Activated T-helper 1 cell treated with anti-CD3 and anti-CD28 coated beads, Interleukin-2, amount 50 U/mL, for 16 hours (primary cell): ENCODE measurements at places on chromosomes 7 and 10.

DNA sequence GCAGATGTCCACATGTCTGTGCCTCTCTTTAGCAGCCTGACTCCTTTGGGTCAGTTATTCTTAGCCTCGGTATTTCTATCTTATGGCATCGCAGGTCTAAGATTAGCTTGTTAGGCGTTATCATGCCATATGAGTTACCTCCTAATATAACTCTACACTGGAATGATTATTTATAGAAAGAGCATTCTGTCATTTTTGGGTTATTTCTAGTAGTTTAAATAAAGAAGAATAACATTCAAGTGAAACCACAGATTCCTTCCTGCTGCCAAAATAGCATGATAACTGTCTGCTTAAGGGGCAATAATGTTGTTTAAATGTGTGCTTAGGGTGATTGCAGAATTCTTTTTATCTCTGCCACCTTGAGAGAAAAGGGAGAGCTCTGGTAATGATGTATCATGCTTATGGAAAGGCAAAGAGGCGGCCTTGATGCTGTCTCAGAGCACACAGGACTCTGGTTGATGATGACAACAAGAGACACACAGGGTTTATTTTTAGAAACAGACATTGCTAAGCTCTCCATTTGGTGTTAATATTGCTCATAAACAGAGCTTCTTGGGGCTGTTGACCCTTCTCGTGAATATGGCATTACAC lies 10.4 kb downstream of the HDAC9 start:
- no peak for DNase-seq

DNA sequence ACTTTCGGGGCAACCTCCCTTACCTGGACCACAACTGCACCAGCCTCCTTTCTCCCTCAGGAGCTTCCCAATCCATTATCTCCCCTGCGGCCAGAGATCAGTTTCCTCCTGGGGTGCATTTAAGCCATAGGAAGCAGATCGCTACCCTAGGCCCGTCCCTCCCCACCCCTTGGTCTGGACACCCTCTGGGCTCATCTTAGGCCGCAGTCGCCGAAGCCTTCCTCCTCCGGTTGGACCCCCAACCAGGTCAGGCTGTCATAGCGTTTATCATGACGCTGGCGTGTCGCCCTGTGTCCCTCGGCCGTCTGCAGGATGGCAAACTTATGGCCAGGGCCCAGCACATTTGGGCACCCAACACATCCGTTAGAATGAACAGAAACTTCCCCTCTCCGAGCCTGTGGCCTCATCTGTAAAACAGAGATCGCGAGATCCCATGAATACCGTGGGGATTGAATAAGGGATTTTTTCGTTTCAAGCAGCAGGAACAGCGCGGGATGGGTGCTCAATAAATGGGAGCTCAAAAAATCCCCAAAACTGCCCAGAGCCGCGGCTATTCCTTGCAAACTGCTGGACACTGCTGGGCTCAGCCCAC lies 669 bp upstream of the AP5Z1 start:
- DNase-seq, result no peak

DNA sequence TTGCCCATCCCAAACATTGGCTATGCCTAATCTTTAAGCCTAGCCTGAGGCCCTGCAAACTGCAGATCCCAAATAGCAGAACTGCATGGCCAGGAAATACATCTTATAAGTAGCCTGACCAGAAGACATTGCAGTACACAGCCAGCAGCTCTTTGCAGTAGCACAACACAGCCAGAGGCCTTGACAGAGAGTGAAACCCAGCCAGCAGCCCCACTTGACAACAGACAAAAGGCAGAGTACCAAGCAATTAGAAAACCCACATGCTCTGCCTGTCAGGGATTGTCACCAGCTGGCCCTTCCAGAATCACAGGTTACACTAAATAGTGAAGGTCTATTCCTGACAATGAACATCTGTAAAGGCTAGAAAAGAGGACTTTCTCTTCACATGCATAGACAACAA lies 242.8 kb upstream of the TMEM72 start:
- no peak for DNase-seq

DNA sequence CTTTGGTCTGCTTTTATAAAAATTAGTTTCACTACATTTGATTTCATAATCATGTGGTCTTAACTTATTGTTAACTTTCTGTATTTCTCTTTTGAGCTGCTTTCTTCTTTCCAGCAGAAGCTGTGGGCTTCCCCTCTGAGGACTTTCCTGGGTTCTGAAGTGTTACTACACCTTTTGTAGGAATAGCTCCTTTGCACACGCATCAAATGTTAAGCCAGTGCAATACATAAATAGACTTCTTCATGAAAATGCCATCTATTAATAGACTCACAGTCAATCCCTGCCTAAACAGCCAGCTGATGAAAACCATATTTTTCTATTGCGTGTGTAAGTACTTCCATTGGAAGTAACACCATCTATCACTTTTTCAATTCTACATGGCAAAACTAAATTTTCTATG lies 1.5 kb downstream of the ABCB4 start:
- no peak for DNase-seq

GRCh38 chr7:137975221-137975620 lies 26.7 kb downstream of the CREB3L2 start:
- DNase-seq, result no peak

- no peak for DNase-seq
Measured at GRCh38 chr10:79434821-79435251, 10.6 kb downstream of the ZCCHC24 start.

DNA sequence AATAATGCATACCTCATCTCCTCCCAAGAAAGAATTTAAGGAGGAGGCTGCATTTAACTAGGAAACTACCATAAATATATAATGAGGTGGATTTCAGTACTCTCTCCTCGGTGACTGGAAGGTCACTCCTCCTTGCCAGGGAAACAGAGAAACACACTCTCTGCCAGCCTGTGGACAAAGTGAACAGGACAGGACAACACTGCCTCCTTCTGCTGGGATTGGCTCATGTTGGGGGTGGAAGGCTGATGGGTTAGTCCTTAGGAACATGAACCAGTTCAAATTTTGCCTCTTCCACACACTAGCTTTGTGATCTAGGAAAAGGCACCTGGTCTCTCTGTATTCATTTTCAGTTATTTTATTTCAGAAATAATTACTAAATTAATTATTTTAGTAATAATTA lies 50.6 kb upstream of the STEAP4 start:
- no peak for DNase-seq

GRCh38 chr10:115219203-115219602 lies 126.0 kb downstream of the ATRNL1 start:
- no peak for DNase-seq

- no peak for DNase-seq
Measured at GRCh38 chr7:142371586-142372377, 113.9 kb upstream of the PRSS58 start.

GRCh38 chr7:4139656-4140625 lies 542.2 kb upstream of the FOXK1 start:
- DNase-seq, result no peak

DNA sequence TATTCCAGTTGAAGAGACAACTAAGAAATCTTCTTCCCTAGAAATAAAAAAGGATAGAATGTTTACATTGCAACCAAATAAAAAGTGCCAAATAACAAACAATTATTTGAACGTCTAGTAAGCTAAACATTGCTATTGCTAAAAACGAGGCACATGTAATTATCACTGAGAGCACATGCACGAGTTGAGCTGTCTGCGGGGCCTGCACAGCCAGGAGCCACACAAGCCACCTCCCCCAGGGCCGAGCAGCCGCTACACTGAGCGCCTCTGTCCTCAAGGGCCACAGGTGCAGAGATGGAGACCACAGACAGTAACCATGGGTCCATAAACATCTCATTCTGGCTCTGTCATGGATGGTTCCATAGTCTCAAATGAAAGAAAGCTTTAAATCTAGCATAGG lies 17.2 kb downstream of the NCAPG2 start:
- no peak for DNase-seq

- no peak for DNase-seq
Measured at GRCh38 chr10:8272794-8273425, 218.4 kb downstream of the GATA3 start.

DNA sequence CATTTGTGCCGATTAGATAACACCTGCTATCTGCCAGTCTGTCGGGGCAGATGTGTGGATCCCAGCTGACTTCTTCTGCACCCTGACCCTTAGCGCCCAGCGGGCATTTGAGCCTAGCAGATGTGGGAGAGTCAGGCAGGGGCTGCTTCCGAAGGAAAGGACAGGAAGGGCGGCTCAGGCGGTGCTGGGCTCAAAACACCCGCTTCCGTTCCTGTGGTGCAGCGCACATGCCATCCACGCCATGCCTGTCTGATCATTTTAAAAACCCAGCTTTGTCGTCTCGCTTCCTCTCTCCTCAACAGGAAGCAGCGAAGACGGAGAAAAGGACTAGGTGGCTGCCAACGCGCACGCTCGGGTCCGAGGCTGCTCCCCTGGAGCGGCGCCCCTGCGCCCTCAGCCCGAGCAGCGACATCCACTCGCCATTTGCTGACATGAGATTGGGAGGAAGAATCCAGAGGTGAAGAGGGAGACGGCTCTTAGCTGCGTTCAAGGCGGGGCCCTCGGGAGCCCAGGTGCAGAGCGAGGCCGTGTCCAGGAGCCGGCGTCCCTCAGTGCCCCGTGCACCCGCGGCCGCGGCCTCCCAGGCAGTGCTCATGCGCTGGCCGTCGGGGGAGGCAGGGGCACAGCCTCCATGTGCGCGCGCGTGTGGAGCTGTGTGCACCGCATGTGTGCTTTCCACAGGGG lies 5.9 kb upstream of the BHLHA15 start:
- no peak for DNase-seq

- no peak for DNase-seq
Measured at GRCh38 chr10:80477813-80478212, 23.7 kb downstream of the TSPAN14 start.

DNA sequence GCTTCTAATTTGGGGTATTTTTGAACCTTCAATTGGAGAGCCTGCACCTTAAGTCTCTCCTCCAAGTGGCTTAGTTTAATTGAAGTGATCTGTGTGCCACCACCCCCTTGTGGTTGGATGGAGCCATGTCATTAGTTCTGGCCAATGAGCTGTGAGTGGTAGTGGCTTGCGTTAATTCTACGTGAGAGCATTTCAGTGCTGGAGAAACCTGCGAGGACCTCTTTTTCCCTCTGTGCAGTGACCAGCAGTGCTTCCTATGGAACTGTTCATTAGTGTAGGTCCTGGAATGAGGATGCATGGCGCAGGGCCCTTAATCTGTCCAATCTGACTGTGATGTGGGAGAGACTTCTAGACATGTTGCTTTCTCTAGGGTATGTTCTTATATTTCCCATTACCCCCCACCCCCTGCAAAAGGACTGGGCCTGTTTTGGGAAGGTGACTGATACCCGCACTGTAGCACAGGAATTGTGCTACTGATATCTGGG lies 3.8 kb downstream of the HILPDA start:
- DNase-seq, result peak; percentile 36
